HuH-7 (cell line): ENCODE measurements at places on chromosomes 13 and 19.

GRCh38 chr13:20544201-20544923, 18.7 kb upstream of the CRYL1 start:
- no peak for DNase-seq

- no peak for DNase-seq
These were observed 351.4 kb downstream of the SLITRK5 start for GRCh38 chr13:88022431-88023208.

GRCh38 chr19:50242581-50242980, 39.2 kb downstream of the MYH14 start:
- DNase-seq = no peak

- DNase-seq = peak; percentile 82
These were observed 12.6 kb upstream of the ZNF414 start for GRCh38 chr19:8526345-8527091.

- no peak for DNase-seq
These were observed 1356.5 kb upstream of the SLC10A2 start for GRCh38 chr13:104422668-104423067.

DNA sequence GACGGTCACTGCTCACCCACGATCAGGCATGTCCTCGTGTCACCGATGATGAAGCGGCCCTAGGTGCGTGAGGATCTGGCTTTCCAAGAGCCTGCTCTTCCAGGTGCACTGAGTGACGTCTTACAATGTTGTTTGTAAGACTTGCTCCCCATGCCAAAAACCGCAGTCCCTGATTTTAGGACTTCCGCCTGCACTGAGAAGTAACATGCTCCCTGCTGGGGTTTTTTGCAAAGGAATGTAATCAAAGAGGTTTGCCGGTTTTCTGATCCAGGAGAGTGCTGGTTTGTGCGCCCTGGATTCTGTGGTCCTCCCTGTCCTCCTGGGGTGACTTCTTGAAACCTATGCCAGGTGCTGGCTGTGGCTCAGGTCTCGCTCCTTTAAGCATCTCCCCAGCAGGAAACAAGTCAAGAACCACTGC, 38.8 kb downstream of the MYO9B start:
- no peak for DNase-seq

DNA sequence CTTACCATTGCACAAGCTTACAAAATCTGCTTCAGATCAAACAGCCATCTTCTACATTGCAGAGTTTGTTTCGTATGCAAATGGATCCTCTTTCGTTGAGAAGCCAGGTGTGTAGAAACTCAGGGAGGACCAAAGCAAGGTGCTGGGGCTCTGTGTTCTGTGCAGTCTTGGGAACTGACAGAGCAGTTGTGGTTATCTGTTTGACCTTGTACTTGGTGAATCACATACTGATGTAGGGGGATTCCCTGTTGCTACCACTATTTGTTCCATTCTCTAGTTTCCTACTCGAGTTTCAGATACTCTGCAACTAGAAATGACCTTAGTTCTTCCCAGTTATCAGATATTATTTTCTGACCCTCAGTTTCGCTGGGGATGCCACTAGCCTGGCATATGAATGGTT, 95.2 kb upstream of the CLDN10 start:
- DNase-seq = no peak

GRCh38 chr13:109922518-109922917, 136.1 kb upstream of the IRS2 start:
- DNase-seq = no peak

DNA sequence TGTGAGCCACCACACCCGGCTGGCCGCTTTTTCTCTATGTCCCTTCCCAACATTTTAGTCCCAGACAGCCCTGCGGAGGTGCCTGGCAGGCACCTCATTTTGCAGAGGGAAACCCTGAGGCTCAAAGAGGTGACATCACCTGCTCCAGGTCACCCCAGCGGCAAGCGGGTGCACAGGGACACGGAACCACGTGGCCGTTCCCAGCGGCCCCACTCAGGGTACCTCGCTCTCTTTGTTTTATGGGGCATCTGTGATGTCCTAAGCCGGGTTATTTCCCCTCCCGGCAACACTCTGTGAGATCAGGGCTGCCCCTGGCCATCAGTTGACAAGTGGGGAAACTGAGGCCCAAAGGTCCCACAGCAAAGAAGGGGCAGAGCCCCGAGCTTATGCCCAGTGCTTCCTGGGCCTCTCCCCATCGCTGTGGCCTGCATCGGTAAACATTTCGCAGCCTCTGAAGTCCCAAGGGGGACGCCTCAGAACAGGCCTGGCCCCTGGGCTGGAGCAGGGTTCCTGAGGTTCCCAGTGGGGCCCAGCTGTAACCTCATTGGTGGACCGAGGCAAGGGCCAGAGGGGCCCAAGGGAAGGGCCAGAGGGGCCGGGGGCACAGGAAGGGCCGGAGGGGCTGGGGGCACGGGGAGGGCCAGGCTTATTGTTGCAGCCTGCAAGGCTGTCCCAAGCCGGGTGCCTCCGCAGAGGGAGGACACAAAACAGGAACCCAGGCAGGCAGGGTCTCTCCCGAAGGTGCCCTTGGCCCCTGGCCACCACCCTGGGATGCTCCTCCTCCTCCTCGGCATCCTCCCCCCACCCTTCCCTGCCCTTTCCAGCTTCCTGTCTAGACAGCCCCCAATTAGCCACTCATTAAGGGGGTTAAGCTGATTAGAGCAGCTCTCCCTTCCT, 39.0 kb downstream of the SMIM24 start:
- no peak for DNase-seq

DNA sequence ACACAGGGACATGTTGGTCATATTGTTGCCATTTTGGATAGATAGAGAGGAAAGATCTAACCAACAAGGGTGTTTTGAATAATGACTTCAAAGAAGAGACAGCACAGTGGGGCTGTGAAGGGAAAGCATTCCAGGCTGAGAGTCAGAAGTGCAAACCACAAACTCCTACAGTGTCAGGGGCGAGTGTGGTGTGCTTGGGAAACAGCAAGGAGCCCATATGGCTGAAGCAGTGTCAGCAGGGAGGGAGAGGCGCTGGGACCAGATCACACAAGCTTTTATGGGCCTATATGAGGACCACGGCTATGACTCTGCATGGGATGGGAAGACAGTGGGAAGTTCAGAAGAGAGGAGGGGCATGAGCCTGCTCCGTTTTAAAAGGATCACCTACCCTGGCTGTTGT, 166.4 kb downstream of the MYO16 start:
- DNase-seq = no peak

DNA sequence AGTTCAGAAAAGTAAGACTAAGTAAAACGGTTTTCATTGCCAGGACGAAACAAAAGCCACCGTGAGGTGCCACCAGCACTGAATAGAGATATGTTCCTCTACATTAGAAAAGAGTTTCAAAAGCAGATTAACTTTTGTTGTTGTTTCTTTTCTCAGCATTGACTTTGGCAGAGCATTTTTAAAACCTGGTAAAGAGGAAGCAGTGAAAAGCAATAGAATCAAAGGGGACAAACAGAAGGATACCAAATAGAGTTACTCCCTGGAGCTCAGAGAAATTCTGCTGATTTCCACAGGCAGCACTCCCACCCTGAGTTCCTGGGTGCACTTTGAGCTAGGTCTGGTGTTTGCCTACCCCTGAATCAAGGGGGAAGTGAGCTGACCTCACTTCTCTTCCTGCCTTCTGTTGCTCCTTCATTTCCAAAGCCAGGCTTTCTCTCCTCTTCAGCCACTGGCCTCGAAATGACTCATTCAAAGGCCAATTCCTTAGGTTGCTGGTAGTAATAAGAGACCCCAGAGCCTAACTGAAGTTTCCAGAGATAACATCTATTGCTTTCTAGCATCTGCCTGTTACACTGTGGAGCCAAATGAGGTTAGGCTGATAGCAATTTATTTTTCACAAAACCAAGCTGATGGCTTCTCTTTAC, 11.3 kb upstream of the ERICH6B start:
- no peak for DNase-seq
